ENCODE measurements at places on chromosomes 4 and X.

- no peak overlapping the region for H3K27ac ChIP-seq
- DNase-seq = no peak
- no peaks in the 10 kb centered on the region for H3K36me3 ChIP-seq
Measured at GRCh38 chr4:59540311-59540710, 1659.8 kb upstream of the ADGRL3 start.

GRCh38 chr4:76282941-76283689 is 23.4 kb upstream of the STBD1 start:
- no peak overlapping the region for H3K4me3 ChIP-seq
- DNase-seq = no peak
- no peaks in the 10 kb centered on the region for H3K4me1 ChIP-seq

GRCh38 chr4:110309675-110310074 is 111.3 kb upstream of the ELOVL6 start:
- H3K4me1 ChIP-seq = no peaks in the 10 kb centered on the region
- no peaks in the 10 kb centered on the region for H3K27me3 ChIP-seq
- H3K36me3 ChIP-seq = no peaks in the 10 kb centered on the region
- no peak for DNase-seq

DNA sequence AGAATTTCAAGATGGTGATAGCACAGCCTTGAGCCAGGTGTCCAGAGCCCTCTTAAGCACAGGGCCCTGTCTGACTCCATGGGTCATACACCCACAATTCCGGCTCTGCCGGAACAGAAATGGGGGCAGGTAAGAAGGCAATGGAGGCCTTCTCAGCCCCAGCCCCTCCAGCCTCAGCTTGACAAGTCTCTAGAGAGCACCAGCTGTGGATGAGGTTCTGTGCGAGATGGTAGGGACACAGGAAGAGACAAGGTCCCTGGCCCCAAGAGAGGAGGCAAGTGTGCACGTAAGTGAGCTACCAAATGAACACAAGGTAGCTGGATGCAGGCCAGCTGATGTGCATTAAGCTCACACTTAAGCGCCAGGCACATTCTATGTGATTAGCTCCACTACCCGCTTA is 2.4 kb upstream of the PRRG3 start:
- DNase-seq = no peak
- no peaks in the 10 kb centered on the region for H3K4me1 ChIP-seq
- no peaks in the 10 kb centered on the region for H3K27me3 ChIP-seq
- H3K27ac ChIP-seq = no peak overlapping the region

GRCh38 chrX:39418254-39418704 is 617.0 kb downstream of the MID1IP1 start:
- no peak overlapping the region for H3K27ac ChIP-seq
- no peak overlapping the region for H3K4me3 ChIP-seq
- no peaks in the 10 kb centered on the region for H3K36me3 ChIP-seq
- no peaks in the 10 kb centered on the region for H3K4me1 ChIP-seq

DNA sequence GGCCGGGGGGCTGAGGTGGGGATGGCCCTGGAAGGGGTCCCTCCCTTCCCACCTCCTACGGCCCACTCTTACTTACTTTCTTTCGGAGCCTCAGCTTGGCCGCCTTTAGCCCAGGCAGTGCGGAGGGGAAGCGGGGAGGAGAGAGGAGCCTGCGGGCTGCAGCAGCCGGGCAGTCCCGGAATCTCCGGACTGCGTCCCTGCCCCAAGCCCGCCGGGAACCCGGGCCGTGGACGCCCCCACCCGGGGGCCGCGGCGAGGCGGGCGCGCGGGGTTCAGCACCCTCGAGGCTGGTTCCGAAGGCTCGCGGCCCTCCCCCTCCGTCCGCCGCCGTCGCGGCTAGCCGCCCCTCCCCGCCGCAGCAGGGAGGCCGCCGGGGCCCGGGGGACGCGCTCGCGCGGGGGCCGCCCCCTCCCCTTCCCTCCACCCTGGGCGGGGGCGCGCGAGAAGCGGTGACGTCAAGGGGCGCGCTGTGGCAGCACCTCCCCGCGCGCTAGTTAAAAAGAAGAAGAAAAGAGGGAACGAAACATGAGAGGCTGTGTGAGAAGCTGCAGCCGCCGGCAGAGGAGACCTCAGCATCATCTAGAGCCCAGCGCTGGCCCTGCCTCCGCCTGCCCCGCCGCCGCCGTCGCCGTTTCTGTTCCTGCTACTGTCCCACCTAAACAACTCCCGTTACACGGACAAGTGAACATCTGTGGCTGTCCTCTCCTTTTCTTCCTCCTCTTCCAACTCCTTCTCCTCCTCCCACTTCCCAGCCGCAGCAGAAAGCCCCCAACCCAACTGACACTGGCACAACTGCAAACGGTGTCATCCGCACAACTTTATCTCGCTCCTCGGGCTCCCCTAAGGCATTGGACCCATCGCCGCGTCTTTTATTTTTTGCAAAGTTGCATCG is at the start of gene HHIP:
Gene HHIP, plus strand, starts transcription at position 526 of the 892 bp plus-strand sequence. CDS start 520 bp downstream, outside the sequence.
- no peak within 1 kb of the TSS for H3K4me3 ChIP-seq
- no peaks in the 10 kb centered on the region for H3K36me3 ChIP-seq
- H3K4me1 ChIP-seq = peaks cover 7% of the 10 kb centered on the region
- no peak for DNase-seq

DNA sequence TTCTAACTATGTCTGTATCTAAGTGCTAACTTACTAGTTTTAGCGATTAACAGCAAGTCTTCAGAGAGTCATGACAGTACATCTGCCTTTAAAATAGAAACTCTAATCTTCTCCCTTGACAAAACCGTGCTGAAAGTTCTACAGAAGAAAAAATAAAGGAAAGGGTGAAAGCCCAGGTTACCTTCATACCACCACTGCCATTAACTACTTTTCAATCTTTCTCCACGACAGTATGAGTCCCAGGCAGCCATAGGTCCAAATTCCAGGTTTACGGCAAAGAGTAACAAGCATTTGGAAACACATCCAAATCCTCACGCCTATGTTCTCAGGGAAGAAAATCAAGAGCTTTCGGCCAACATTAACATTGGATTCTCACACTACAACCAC is 12.4 kb upstream of the ZCCHC13 start:
- peak overlapping the region; percentile 84 for H3K27ac ChIP-seq
- H3K27me3 ChIP-seq = no peaks in the 10 kb centered on the region
- peaks cover 28% of the 10 kb centered on the region for H3K4me1 ChIP-seq
- no peak for DNase-seq
- peak overlapping the region; percentile 94 for H3K4me3 ChIP-seq

DNA sequence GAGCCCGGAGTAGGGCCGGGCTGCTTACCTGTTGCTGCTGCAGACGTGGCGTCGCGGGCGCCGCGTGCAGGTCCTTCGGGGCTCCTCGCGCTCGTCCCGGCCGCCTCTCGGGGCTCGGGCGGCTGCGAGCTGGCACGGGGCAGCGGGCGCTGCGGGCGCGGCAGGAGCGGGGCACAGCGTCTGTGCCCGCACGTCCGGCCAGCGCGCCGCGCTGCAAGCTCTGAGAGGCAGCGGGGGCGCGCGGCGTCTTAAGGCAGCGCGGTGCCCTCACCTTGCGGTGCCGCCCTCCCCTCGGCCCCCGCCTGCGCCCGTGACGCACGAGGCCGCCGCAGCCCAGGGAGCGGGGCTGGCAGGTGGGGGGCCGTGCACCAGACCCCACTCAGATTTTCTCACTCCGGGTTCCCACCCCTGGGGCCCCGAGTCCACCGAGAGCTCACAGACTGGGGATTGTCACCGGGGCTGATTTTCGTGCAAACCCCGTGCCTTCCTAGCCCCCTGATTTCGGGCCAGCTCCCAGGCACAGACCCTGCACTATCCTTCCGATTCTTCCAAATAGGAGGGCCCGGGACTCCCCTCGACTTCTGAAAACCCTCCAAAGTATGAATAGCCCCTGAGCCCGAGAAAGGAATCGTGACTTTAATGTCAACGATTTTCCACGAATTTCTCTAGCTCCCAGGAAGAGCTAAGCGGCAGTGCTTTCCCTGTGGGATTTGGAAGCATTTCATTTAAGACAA is at the start of gene GPR101:
Gene GPR101, minus strand, starts transcription at position 222 of the 734 bp plus-strand sequence. CDS start 2,321 bp downstream, outside the sequence.
- no peaks in the 10 kb centered on the region for H3K36me3 ChIP-seq
- H3K4me3 ChIP-seq = no peak within 1 kb of the TSS
- no peak for DNase-seq
- peaks cover 22% of the 10 kb centered on the region for H3K4me1 ChIP-seq
- H3K27me3 ChIP-seq = no peaks in the 10 kb centered on the region
- H3K27ac ChIP-seq = no peak within 1 kb of the TSS

DNA sequence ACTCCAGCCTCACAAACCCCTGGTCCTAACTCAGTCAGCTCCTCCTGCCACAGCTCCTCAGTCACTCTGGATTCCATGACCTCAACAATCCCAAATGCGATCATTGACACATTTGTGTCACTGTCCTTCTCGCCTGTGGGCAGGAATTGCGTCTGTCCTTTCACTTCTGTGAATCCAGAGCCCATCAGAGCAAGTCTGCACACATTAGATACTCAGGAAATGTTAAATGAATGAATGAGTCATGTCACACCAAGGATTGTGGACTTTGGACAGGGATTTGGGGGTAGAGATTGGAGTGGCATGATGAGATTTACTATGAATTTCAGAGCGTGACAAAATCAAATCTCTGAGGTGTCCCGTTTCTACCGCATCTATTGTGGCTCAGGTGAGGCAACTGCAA is 11.8 kb upstream of the CLDN24 start:
- no peak for DNase-seq
- no peaks in the 10 kb centered on the region for H3K27me3 ChIP-seq
- H3K4me1 ChIP-seq = no peaks in the 10 kb centered on the region
- H3K4me3 ChIP-seq = no peak overlapping the region

- no peak for DNase-seq
- no peak overlapping the region for H3K4me3 ChIP-seq
- H3K27ac ChIP-seq = no peak overlapping the region
Measured at GRCh38 chrX:131388293-131388692, 99.2 kb upstream of the IGSF1 start.

DNA sequence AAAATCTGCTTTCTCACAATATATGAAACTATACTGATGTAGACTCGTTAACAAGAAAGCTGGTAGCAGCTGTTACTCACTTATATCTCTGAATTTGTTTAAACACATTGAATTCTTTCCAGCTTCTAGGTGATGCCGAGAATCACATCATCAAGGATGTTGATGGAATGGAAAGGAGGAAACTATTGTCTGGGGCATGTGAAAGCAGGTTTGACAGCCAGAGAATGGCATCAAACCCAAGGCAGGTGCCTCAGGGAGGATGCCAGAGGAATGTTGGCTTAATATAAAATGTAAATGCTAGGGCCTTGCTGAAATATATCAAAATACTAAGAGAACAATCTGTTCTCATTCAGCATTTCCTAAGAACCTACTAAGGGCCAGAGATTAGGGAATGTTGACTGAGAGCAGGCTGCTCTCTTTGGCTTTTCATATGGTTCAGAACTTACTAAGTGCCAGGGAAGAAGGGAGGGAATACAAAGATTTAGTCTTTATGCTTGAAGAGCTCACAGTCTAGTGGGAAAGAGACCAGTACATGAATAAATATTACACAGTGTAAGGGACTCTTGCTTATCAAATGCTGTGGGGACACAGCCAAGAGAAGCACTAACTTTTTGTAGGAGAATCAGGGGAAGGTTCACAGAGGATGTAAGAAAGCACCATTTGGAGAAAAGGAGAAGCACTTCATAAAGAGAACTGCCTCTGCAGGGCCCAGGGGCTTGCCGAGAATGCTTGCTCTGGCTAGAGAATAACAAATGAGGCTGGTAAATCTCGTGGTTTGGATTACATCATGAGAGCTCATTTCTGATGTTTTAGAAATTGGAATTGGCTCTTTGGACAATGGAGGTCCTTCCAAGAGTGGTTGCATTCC is 14.7 kb downstream of the SLIT2 start:
- no peak overlapping the region for H3K4me3 ChIP-seq
- H3K4me1 ChIP-seq = no peaks in the 10 kb centered on the region
- H3K27me3 ChIP-seq = no peaks in the 10 kb centered on the region
- no peaks in the 10 kb centered on the region for H3K36me3 ChIP-seq
- DNase-seq = no peak
- no peak overlapping the region for H3K27ac ChIP-seq

- no peak overlapping the region for H3K27ac ChIP-seq
- no peaks in the 10 kb centered on the region for H3K4me1 ChIP-seq
Measured at GRCh38 chr4:180285796-180286195, 1957.4 kb upstream of the TENM3 start.

DNA sequence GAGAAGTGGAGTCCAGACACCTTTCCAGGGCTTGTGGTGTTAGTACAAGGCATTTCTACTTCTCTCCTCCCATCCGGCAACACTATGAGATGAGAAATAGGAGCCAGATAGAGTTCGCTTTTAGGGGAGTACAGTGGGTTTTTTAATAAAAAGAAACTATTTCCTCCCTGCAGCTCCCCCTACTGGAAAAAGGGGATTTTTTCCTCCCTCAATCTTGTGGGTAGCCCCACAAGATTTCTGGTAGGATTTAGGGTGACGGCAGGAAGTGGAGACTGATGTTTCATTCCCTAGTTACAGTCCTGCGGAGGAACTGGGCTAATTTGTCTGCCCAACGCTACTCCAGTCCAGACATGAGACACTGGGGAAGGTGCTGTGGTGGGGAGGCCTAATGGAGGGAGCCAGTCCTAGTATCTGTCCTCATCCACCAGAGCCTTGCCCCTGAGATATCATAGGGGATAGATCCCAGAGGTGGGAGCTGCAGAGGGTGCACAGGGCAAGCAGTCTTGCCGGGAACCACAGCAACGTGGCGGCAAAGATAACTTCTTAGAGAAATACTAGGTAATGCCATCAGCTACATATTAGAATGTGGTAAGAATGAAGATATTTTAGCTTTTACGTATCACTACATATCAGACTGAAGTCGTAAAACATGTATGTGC is 45.5 kb upstream of the PRKG2 start:
- no peak overlapping the region for H3K27ac ChIP-seq
- H3K27me3 ChIP-seq = no peaks in the 10 kb centered on the region
- H3K4me1 ChIP-seq = no peaks in the 10 kb centered on the region
- no peaks in the 10 kb centered on the region for H3K36me3 ChIP-seq
- no peak overlapping the region for H3K4me3 ChIP-seq
- no peak for DNase-seq

GRCh38 chr4:8846046-8846720 is 25.5 kb downstream of the HMX1 start:
- H3K36me3 ChIP-seq = no peaks in the 10 kb centered on the region
- no peaks in the 10 kb centered on the region for H3K27me3 ChIP-seq
- H3K27ac ChIP-seq = no peak overlapping the region

DNA sequence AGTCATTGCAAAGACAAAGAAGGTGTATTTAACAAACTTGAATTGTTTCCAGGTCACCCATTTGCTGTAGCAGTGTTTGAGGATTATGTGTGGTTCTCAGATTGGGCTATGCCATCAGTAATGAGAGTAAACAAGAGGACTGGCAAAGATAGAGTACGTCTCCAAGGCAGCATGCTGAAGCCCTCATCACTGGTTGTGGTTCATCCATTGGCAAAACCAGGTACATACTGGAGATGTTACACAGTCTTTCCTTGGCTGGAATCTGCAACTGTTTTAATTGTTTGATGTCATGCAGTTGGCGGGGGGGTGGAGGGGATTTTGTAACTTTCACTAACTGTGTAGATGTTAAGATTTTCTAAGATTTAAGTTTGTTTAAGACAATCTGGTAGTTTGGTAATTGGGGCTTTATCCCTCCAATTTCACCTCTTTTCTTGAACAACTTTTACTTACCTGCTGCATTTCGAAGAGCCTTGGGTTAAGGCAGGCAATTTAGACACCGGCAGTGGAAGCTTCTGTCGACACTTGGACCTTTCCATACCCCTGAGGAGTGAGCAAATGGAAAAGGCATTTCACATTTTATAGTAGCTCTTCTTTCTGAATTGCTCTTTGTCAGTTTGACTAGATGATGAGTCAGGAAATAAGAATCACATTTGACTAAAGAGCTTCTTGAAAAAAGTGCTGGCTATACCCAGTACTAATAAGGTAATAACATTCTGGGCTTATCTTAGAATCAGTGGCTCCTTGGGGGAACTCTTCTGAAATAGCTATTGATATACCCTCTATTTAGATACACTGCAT is 67.4 kb downstream of the EGF start:
- no peaks in the 10 kb centered on the region for H3K27me3 ChIP-seq
- H3K36me3 ChIP-seq = no peaks in the 10 kb centered on the region
- no peaks in the 10 kb centered on the region for H3K4me1 ChIP-seq
- no peak for DNase-seq
